ENCODE measurements at places on chromosomes 11 and 22. TPM values are rescaled to one million over a fixed set of nuclear protein-coding genes. Genes with fewer than 3 reads are reported as not detected.

CACNA1I gene
- 5.5 TPM for total RNA-seq

DNA sequence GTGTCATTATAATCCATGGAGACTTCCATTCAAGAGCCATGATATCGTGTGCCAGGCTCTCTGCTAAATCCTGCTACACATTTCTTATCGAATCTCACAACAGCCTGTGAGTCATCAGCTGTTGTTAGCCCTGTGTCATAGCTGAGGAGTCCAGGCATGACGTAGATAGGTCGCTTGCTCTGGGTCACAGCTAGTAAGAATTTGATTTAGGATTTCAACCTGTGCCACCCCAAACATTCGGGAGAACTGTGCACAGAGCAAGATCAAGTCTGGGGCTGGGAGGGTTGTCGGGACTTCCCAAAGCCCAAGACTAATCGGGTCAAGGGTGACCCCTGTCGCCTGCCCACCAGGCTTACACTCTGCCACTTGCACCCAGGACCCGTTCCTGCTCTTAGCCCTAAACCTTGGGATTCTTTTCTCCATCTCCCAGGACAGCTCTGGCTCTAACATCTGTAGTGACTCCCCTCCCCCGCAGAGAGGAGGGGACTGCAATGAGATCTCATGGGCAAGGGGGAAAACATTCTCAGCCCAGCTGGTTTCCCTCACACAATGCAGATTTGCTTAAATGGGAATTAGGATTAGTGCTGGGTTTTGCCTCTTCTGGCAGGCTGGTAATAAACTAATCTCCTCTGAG is 34.3 kb downstream of the TSPAN18 start:
- DNase-seq, result no peak

CNGA4 gene
- 0.17 TPM for total RNA-seq

GRCh38 chr11:61635304-61635703 is 44.9 kb upstream of the DAGLA start:
- no peak for DNase-seq

DNA sequence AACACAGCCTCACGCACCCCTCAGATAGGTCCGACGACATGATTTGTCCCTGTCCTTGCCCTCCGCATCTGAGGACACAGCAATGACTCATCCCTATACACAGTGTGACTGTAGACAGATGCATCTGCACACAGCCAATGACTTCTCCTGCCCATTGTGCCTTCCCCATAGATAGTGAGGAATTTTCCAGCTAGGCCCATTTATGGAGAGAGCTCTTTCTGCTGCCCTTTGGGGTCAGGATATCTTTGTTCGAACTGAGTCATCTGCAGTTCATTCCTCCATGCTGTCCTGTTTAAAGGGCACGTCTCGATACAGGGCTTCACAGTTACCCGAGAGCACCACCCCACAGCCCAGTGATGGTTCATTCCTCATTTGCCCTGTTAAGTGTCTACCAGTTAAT is 96.7 kb downstream of the LARGE1 start:
- no peak for DNase-seq

NPAS4 gene
- not detected for total RNA-seq

GRCh38 chr11:72230764-72231365 is 6.3 kb downstream of the INPPL1 start:
- peak; percentile 43 for DNase-seq

DNA sequence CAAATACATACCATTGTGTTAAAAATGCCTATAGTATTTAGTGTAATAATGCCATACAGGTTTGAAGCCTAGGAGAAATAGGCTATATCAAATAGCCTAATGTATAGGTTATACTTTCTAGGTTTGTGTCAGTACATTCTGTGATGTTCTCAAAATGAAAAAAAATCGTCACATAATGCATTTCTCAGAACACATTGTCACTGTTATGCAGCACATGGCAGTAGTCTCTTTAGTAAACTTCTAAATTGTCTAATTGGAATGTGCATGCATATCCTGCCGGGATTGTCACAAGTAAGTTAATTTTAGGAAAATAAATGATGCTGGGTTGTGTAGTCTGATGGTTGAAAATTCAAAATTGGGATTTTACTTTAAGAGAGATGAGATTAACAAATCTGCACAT is 920.1 kb upstream of the CNTN5 start:
- DNase-seq, result no peak

DNA sequence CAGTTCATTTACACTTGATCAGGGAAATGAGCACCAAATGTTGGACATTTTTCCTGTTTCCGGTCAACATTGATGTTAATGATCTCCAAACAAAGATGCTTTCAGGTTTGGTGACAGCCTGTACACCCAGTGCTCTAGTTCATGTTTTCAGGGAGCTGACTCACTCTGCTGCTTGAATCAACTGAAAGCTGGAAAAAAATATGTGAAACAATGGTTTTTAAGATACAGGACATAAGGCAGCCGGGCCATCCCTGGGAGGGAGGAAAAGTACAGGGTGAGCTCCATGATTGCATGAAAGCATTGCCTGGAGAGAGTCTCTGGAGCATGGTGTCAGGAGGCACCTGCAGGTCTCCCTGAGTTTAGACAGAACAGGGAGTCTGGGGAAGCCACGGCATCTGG is 259.6 kb downstream of the TBC1D22A start:
- DNase-seq, result no peak

GRCh38 chr11:130023204-130023603 is 20.6 kb upstream of the PRDM10 start:
- no peak for DNase-seq

GRCh38 chr11:2665526-2666400 is 34.0 kb downstream of the KCNQ1OT1 start:
- DNase-seq, result no peak

- DNase-seq, result no peak
Observed at GRCh38 chr11:6319704-6320410, 444 bp downstream of the CAVIN3 start.

PIH1D2 gene
- 0.35 TPM for total RNA-seq

MACROD1 gene
- 4.5 TPM for total RNA-seq

DNA sequence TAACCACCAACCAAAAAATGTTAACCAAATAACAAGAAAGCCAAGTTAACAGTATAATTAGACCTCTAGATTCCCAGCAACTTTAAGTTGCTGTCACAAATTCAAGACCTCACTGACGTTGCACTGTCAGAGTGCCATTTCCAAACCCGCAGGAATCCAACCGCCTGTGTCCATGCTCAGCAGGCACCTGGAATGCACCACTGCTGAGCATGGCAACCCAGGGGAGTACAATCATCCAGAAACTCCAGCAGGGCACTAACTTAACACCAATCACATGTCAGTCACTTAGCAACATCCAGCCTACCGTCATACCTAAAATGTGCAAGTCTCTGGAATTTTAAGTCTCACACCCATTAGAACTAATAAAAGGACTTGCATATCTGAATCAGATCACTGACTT is 48.8 kb downstream of the SMCO4 start:
- DNase-seq, result no peak

All from CD8-positive, alpha-beta T cell (primary cell).